ENCODE measurements at places on chromosomes 6 and 20. TPM values are rescaled to one million over a fixed set of nuclear protein-coding genes. Genes with fewer than 3 reads are reported as not detected.

DNA sequence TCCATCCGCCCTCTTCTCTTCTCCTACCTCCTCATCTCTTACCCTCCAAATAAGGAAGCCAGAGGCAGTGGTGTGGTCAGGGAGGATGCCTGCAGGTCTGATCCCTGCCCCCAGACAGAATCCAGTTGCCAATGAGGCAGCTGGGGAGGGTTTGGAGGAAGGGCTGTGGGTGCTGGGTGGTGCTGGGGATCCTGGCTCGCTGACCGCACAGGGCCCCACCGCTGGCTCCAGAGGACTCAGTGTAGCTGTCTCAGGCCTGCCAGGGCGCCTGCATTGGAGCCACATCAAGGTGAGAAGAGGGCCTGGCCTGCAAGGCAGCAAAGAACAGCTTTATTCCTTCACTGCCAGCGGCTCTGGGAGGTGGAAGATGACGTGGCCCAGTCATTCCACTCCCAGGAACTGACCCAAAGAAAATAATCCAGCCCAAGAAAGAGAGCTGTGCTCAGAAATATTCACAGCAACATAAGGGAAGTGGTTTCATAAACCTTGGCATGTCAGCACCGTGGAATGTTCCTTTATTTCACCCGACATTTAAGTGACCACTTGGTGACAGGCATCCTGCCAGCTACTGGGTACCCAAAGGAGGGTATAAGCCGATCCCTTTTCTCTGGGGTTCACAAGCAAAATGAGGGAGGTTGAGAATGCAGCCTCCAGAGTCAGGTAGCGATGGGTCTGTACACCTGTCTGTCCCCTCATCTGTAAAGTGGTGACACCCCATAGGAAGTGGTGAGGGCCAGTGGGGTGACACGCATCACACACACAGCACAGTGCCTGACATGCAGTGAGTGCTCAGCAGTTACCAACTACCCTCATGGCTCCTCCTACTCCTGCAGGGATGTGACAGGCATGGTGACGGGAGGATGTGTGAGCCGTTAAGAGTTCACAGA, 125.1 kb downstream of the SNX5 start:
- DNase-seq, result peak; percentile 98

- DNase-seq, result no peak
Measured at GRCh38 chr6:70894001-70894400, 62.9 kb downstream of the B3GAT2 start.

The TAGAP gene
- total RNA-seq, result 8.4 TPM

The MAP3K5 gene
- total RNA-seq, result 8.3 TPM

DNA sequence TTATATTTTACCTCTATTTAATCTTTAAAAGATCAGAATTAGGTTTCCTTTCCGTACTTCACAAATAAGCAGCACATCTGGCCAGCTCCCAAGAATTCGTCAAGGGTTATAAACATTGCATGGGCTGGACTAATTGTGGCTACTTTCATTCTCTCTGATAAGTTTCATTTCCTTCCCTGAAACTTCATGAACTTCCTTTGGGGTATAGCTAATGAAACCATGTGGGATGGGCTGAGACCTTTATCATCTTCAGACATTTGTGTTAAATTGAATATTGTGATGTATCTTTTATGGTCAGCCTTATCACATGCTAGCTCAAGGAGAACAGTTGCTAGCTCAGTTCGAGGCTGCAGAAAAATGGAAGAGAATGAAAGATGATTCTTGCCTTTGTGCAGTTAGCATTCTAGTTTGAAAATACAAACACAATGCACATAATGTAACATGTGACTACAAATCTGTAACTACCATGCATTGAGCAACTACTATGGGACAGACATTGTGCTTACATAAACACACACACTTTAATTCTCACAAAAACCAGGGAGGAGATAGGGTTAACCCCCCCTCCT, 1.7 kb upstream of the GMPR start:
- peak; percentile 58 for DNase-seq

- DNase-seq, result no peak
Measured at GRCh38 chr6:45718131-45718530, 297.5 kb downstream of the CLIC5 start.

- DNase-seq, result peak; percentile 32
Measured at GRCh38 chr6:169829786-169830185, 78.4 kb downstream of the ERMARD start.

DNA sequence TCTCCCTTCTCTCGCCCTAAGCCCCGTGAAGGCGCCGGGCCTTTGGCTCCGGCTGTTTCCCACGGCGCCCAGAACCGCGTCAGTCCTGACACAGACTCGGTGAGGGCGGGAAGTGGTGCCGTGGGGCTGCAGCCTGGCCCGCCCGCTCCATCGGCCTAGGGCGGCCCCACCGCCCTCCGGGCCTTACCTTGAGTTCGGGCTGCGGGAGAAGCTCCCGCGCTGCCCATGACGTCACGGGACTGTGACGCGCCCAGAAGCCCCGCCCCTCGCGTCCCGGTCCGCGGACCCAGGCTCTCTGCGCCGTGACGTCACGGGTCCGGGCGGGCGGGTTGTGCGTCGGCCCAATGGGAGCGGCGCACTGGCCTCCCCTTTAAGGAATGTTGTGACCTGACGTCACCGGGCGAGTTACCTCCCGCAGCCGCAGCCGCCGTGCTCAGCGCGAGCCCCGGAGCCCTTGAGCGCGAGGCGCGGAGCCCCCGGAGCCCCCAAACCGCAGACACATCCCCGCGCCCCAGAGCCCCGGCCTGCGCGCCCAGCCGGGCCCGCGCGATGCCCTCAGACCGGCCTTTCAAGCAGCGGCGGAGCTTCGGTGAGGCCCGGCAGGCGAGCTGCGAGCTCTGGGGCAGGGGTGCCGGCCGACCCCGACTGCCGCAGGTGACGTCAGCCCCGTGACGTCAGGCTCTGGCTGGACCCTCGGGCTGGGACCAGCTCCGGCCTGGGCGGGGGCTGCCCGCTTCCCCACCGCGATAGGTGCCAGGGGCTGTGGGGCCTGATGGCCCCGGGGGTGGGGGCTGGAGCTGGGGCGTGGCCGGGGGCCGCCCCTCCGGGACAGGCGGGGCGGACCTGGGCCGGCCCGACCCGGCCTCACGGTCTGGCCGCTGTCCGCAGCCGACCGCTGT, at the start of gene MAP1LC3A:
TSS of gene MAP1LC3A (plus strand) at position 399 of the 899 bp plus-strand sequence. CDS start at position 550, 151 bp downstream.
- DNase-seq, result peak; percentile 93

GRCh38 chr6:159726255-159726917, 920 bp upstream of the WTAP start:
- no peak for DNase-seq

GRCh38 chr6:161019324-161019839, 27.8 kb downstream of the MAP3K4 start:
- no peak for DNase-seq

Data from SJSA1 (cell line).